Occipital lobe (tissue), 3 donors: ENCODE measurements at places on chromosomes 11 and 22. TPM values are rescaled to one million over a fixed set of nuclear protein-coding genes. Genes with fewer than 3 reads are reported as not detected.

- no peak for DNase-seq
Measured at GRCh38 chr11:130213143-130213978, 53.8 kb downstream of the ST14 start.

DNA sequence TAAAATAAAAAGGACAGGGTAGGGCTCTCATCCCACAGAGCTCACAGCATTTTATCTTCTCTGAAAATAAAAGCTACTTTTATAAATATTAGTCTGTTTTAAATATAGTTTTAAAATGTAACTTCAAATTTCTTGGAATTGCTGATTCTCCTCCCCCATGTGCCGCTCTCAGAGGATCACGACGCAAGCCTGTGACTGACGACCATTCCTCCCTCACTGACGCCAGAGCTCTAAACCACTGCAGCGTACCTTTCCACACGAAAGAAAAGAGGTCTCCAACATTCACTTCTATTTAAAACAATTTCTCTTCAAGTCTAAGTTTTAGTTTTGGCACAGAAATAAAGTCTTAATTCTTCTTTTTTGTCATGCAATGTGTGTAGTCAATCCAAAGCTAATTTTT lies 9.3 kb downstream of the TOLLIP start:
- DNase-seq, result no peak

GRCh38 chr11:4903484-4903883 lies at the start of gene OR51A7:
Gene OR51A7 (plus strand): TSS chr11:4903783. CDS start chr11:4907370, 3,587 bp downstream.
- no peak for DNase-seq

GRCh38 chr11:111422494-111423249 lies 43.6 kb upstream of the POU2AF1 start:
- no peak for DNase-seq

DNA sequence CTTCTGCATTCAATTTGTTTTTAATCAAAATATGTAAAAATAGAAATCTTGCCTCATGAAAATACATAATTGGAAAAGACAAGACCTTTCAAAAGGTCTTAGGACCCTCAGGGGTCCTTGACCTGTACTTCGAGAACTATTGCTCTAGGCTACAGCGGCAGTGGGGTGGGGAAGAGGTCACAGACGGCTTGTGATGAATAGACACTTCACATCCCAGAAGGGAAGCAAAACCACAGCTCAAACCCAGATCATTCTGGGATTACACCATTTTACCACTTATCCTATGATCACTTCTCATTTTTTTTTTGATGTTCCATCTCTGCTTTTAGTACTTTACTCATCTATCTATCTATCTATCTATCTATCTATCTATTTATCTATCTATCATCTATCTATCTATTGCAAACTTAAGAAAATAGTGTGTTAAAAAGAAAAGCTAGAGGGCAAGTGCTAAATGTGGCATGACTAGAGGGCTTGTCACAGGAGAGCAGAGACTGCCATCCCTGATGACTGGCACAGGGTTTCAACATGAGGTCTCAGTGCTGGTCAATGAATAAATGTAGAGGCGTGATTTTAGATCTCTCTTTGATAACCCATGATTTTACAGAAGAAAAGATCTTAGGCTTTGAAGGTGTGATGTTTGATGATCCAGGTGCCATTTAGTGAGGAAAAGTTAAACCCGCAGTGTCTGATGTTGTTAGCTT lies 37.1 kb downstream of the RNF141 start:
- no peak for DNase-seq

- no peak for DNase-seq
Measured at GRCh38 chr22:46830841-46831240, 68.4 kb downstream of the TBC1D22A start.

- no peak for DNase-seq
Measured at GRCh38 chr11:48165426-48165825, 51.2 kb upstream of the OR4B1 start.

The TM7SF2 gene
- 54.3 TPM for total RNA-seq
